ENCODE measurements at places on chromosomes 2 and 18.
A peak's percentile ranks its signal among the peaks of the same experiment; 100 is the strongest.

- no peak for DNase-seq
Measured at GRCh38 chr2:165635532-165635931, 158.5 kb downstream of the GALNT3 start.

DNA sequence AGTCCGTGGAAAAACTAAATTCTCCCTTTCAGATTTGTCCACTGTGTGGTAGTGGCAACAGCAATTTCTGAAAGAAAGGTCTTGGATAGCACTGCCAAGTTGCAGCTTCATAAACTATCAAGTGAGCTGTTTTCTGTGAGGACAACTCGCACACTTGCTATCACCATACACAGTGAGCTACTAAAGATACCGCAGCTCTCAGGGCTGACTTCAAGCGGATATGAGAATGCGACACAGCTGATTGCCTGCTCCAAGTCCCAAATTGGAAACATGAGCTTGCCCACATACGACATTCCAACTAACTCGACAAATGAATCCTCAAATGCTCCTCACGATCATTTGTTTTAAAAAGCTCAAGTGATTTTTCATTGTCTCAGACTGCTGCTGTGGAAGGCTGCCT, 46.2 kb downstream of the E2F6 start:
- peak; percentile 34 for DNase-seq

GRCh38 chr18:286515-287310, 18.9 kb upstream of the THOC1 start:
- DNase-seq, result no peak

DNA sequence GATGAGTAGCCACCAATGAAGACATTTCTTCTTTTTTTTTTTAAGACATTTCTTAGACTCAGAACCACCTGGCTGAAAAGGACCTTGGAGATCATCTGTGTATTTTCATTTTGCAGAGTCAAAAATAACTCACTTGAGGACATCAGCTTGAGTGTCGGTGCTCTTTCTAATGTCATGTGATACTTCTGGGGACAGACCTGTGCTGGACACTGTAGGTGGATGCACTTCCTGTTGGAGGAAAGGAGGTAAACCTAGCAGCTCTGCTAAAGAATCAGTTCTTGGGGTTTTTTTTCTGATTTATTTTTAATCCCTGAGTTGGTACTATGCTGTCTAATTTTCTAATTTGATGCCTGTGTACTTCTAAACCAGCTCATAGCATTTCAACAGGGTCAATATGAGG, 283.9 kb upstream of the CRIM1 start:
- DNase-seq, result no peak

- no peak for DNase-seq
Measured at GRCh38 chr2:169386722-169387121, 24.4 kb upstream of the LRP2 start.

- DNase-seq, result no peak
Measured at GRCh38 chr2:237628247-237629187, 1.1 kb downstream of the LRRFIP1 start.

- DNase-seq, result no peak
Measured at GRCh38 chr2:48496849-48497248, 33.1 kb upstream of the STON1 start.

DNA sequence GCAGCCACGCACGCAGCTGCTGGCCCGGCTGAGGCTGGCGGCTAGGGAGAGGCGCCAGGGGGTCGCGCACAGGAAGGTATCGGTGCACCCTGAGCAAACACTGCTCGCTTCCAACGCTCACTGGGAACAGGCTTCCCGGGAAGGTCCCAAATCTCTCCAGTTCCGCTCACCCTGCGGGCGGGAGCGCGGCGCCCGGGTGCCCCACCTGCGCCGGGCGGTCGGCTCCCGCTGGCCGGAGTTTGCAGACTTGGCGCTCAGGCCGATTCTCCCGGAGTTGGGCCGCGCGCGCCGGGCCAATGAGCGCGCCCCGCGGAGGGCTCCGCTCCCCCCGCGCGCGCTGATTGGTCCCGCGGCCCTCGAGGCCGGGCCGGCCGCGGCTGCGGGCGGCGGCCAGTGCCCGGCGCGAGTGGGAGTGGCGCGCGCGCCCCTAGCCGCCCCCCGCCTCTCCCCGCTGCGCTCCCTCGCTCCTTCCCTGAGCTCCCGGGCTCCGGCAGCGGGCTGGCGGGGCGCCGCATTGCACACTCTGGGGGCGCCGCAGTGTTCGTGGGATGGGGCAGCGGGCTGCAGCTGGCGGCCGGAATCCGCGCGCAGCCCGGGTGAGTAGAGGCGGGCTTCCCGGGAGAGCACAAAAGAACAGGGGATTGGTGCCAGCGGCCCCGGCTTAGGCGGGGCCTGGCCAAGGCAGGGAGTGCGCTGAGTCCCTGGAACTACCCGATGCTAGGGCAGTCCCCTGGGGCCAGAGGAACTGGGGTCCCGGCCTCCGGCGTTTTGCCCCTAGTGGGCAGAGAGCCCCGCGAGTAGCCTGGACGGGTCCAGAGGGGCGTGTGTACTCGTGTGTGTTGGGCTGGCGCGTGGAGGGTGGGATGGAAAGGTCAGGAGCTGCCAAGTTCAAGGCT, at the start of gene LYPD6:
Gene LYPD6 (plus strand): TSS at position 461 of the 896 bp plus-strand sequence. CDS start 107,122 bp downstream, outside the sequence.
- DNase-seq, result peak; percentile 87

GRCh38 chr2:188524519-188525113, 232.9 kb downstream of the GULP1 start:
- DNase-seq, result peak; percentile 73

GRCh38 chr2:122736279-122736678, 980.8 kb downstream of the TSN start:
- no peak for DNase-seq

- peak; percentile 96 for DNase-seq
Measured at GRCh38 chr2:99337113-99338028, at the start of gene EIF5B. EIF5B (plus strand) TSS chr2:99337389; CDS start chr2:99337555, 166 bp downstream.

DNA sequence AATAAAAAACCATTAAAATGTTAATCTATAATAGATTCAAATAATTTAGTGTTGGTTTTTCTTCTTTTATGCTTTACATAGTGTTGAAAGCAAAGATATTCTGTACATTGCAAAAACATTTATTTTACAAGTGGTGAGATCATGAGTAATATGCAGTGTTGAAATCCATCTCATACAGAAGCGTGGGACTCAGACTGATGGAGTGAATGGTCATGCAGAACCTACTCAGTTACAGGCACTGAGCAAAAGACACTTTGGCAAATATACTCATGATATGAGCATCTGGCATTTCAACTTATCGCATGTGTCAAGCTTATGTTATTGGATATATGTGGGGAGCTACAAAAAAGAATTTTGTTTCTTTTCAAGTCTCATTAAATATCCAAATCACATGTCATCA, 620.2 kb upstream of the NETO1 start:
- peak; percentile 4 for DNase-seq

GRCh38 chr2:60989259-60989658, 28.3 kb upstream of the PEX13 start:
- no peak for DNase-seq

DNA sequence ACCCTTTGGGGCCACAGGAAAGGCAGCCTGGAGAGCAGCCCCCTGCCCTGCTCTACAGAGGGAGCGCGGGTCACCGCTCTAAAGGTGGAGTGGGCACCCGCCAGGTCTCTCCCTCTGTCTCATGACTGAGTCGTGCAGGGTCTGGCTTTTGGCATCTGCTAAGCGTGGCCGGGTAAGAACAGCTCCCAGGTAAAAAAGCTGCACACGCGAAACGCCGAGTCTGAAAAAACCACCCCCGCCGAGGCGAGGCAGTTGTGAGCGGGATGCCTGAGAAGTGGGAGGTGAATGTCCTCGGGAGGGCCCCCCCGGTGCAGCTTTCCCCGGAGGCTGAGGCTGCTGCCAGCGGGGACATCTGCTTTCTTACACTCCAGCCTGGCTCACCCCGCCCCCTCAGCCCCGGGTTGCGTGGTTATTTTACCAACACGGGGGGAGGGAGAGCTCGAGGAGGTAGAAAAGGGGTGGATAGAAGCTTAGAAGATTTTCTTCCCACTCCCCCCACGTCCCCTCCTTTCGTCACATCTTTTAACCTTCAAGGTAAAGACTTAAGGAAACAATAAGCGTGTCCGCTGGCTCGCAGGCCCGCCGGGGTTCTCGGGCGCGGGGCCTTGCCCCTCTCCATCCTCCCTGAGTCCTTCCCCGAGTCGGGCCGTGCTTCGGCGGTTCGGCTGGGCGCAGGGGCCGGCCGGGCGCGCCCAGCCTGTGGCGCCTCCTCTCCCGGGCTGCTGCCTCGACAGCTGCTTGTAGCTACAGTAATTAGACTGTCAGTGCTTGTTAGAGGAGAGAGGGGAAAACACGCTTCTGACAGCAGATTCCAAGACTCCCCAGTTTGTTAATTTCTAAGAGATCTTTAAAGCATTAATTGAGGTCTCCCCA, 70.6 kb upstream of the PSMD14 start:
- DNase-seq, result peak; percentile 56

DNA sequence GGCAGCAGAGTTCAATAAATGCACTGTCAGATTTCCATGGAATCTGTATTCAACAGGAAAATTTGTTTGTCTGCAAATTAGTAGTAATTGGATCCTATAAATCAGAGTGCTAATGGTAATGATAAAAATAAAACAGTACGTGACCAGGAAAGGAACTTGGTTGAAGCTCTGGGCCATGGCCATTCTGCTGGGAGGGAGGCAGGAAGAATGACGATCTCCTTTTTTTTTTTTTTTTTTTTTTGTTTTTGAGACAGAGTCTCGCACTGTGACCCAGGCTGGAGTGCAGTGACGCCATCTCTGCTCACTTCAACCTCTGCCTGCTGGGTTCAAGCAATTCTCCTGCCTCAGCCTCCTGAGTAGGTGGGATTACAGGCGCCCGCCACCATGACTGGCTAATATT, 94.8 kb upstream of the SEC11C start:
- no peak for DNase-seq

DNA sequence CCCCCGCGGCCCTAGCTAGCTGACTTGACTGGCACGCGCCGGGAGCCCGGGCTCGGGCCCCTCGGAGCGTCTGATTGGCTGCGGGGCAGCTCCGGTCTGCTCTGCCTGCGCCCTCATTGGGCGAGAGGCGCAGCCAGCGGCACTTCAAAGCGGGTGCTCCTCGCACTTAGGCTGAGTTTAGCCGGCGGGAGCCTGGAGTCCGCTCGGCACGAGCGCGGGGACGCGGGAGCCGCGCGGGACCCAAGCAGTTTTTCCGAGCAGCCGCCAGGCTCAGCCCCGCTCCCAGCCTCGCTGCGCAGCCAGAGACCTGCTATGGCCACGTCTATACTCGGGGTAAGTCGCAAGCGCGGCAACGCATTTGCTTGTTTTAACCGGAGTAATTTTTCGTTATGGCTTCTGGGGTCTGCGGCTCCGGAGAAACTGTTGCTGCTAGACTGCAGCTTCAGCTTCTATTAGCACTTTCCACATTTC, at the start of gene SP9:
Gene SP9 (plus strand): TSS at position 174 of the 471 bp plus-strand sequence. CDS start 139 bp downstream, at position 313.
- DNase-seq, result no peak

Data from muscle of back (tissue), 13 donors.